ENCODE measurements at places on chromosomes 16 and 17. TPM values are rescaled to one million over a fixed set of nuclear protein-coding genes. Genes with fewer than 3 reads are reported as not detected.
A peak's percentile ranks its signal among the peaks of the same experiment; 100 is the strongest.

DNA sequence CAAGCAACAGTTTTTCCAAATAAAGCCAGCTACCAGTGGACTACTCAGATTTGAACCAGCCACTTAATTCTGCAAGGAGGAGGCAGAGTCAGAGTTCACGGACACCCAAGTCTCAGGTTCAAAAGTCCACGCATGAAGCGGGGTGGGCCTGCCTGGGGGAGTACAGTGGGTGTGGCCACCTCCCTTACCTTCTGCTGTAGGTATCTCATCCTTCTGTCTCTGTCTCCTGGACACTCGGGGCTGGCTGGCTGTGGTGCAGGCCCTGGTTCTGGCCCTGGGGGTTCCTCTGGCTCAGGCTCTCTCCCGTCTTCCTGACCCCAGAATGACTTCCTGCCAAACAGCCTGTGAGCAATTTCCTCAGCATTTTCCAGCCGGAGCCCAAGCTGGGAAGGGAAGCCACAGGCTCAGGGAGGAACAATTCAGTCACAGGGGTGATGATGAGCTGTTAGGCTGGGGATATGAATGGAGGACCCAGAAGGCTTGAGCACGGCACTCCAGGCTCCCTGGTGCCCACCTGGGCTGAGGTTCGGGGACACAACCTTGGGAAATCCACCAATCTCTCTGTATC, 101.9 kb downstream of the LITAF start:
- DNase-seq, result no peak

The CA10 gene
- not detected for total RNA-seq

The RSKR gene
- total RNA-seq, result 14.3 TPM

GRCh38 chr16:359871-360697, 7.6 kb upstream of the AXIN1 start:
- DNase-seq, result no peak

DNA sequence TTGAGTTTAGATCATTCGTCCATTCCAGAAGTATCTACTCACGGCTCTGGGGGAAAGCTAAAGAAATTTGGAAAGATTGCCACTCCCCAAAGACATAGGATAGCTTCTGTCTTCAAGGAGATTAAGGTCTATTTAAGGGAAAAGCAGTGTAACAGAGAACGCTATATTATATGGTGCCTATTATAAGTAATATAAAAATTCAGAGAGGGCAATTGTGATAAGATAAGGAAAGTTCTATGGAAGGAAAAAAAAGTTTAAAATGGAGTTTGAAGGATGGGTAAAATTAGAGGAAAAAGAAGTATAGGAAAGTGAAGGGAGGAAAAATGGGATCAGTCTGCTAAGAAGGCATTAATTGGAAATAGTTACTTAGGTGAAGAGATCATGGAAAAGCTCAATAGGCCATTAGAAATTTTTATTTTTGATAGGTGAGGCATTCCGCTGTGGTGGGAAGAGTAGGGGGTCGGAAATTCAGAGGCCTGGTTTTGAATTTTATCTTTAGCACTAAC, 690 bp upstream of the CDC27 start:
- DNase-seq, result no peak

DNA sequence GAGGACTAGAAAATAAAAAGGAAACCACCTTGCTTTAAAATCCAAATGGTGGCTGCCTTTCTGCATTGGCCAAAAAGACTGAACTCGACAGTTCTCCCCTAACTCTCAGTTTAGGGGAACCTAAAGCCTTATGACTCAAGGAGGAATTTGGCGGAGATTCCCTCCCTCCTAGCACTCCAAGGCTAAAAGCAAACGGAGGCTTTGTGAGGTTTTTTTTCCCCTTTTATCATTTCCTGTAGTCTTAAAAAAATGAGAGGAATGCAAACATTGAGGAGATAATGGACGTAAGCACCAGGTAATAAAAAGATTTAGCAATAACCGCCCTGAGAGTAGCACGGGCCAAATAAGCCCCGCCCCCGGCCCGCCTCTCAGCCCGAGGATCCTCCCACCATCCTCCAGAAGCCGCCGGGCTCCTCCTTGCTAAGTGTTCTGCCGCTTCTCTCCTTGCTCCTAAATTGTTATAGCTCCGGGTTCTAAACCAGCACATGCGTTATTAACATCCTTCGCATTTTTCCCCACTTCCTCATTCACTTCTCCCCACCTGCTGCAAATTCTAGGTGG, 5.8 kb upstream of the KIFC3 start:
- peak; percentile 28 for DNase-seq

GRCh38 chr17:71147906-71148305, 972.9 kb upstream of the SOX9 start:
- DNase-seq, result no peak

The HSPB9 gene
- total RNA-seq, result 0.18 TPM

DNA sequence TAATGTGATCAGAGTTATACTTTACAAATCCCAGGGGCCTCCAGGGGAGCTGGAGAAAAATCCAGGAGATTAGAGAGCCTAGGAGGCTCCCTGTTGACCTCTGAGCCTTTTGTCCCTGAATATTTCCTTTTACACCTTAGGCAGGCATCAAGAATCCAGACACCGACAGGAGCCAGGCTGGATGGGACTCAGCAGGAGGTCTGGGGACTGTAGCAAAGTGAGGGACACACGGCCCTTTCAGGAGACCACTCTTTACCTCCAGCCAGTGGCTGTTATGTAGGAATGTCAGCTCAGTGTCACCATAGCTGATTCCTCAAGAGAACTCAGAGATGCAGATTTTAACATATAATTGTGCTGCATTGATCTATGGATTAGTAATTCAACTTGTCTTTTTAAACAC, 198.4 kb downstream of the SHISA9 start:
- DNase-seq, result no peak

DNA sequence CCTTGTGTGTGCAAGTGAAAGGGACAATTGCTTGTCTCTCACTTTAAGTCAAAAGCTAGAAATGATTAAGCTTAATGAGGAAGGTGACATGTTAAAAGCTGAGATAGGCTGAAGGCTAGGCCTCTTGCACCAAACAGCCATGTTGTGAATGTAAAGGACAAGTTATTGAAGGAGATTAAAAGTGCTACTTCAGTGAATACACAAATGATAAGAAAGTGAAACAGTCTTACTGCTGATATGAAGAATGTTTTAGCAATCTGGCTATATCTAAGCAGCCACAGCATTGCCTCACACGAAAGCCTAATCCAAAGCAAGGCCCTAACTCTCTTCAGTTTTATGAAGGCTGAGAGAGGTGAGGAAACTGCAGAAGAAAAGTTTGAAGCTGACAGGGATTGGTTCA, 71.0 kb downstream of the CDRT15 start:
- DNase-seq, result no peak

The CCL5 gene
- 18.1 TPM for total RNA-seq

The ZNF597 gene
- 2.7 TPM for total RNA-seq

DNA sequence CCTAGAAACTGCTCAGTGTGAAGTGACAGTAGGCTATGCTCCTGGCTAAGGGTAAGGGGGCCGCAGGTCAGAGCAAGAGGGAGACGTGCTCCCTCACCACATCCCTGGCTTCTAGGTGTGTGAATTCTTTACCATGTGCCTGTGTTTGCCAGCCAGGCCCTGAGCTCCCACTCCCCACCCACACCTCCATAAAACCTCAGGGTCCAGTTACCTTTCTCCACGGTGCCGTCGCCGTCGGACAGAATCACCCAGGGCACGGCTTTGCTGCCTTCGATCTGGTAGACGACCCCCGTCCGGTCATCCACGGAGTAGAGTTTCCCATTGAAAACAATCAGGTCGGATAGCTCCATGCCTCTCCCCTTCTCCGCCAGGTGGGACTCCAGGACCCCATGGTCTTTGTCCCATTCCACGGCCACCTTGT, 12.8 kb downstream of the CANT1 start:
- DNase-seq, result no peak

DNA sequence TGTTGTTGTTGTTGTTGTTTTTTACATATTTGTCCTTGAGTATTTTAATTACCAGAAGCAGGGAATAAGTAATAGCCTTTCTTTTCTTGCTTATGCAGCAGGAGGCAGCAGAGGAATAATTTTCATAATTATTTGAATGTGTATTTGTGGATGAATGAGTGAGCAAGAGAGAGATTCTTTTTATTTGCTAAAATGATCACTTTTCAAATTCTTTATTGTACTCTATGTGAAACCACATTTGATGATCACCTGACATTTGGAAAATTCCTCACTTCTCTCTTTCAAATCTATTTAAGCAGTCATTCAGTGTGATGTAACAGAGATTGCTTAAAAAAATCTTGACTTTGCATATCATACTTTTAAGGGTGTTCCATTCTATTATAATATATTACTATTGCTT, 223.6 kb downstream of the BCAS3 start:
- no peak for DNase-seq

The IRX5 gene
- not detected for total RNA-seq

GRCh38 chr17:7855660-7856010, 769 bp downstream of the TMEM88 start:
- DNase-seq, result no peak

The KRTAP17-1 gene
- not detected for total RNA-seq

DNA sequence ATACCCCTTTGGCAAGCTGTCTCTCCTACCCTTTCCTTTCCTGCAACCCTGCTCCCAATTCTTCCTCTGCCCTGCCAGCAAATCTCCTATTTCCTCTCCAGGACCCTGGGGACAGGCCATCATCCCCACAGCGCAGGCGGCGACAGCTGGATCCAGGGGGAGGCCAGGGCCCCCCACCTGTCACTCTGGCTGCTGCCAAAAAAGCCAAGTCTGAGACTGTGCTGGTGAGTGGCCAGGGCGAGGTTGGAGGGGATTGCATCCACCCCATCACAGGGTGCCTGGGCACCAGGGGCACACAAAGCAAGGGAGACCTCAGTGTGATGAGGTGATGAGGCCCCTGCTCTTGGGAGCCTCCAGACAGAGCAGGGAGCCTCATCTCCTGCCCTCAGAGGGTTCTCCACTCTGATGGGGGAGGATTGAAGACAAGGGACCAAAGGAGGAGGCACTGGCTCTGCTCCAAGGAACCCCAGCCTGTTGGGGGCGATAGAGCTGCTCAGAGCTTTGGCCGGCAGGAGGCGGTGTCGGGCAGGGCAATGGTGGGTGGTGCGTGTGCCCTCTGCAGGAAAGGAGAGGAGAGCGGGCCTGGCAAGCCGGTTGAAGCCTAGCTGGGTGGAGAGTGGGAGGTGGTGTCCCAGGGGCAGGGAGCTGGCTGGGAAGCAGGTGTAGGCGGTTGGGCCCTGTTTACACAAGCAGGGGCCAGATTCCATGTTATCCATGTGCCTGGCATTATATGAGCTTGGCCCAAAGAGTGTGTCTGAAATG, 15.6 kb upstream of the PDK2 start:
- no peak for DNase-seq
